ENCODE measurements at places on chromosomes 6 and 20.

GRCh38 chr6:45884336-45884735 is 131.3 kb downstream of the CLIC5 start:
- peaks cover 5% of the 10 kb centered on the region for H3K27me3 ChIP-seq
- DNase-seq: no peak
- H3K36me3 ChIP-seq: no peaks in the 10 kb centered on the region
- H3K4me1 ChIP-seq: no peaks in the 10 kb centered on the region
- H3K4me3 ChIP-seq: no peak overlapping the region

GRCh38 chr6:140463312-140463710 is 1088.9 kb upstream of the CITED2 start:
- H3K4me1 ChIP-seq: no peaks in the 10 kb centered on the region
- H3K27ac ChIP-seq: no peak overlapping the region
- no peak overlapping the region for H3K4me3 ChIP-seq
- H3K27me3 ChIP-seq: peaks cover 8% of the 10 kb centered on the region

DNA sequence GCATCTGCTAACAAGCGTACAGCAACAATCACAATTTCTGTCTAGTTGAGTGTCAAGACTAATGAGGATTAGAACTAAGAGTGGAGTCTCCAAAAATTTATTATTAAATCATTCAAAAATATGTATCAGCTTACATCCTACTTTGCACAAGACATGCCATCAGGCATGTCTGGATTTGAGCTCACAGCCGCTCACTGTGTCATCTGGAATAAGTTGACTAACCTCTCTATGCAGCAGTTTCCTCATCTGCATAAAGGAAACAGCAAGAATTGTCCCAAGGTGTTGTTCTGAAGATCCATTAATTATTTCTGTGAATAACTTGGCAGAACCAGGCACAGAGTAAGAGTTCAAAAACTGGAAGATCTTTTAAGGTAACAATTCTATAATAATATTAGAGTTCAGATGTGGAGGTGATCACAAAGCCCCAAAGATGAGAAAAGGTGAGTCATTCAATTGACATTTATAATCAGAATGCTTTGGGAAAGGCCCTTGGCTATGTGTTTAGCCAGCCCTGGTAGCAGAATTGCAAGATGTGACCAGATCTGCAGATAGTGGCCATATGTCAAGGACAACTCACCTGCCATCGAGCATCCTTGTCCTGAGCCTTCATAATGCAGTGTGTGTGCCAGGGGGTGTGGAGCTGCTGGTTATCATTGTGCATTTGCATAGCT is 264.0 kb downstream of the FOXA2 start:
- H3K36me3 ChIP-seq: no peaks in the 10 kb centered on the region
- no peak overlapping the region for H3K27ac ChIP-seq
- no peak overlapping the region for H3K4me3 ChIP-seq
- DNase-seq: no peak

GRCh38 chr20:58551631-58552030 is 36.4 kb upstream of the APCDD1L start:
- H3K27ac ChIP-seq: no peak overlapping the region
- H3K27me3 ChIP-seq: peaks cover 25% of the 10 kb centered on the region
- no peaks in the 10 kb centered on the region for H3K4me1 ChIP-seq
- no peak overlapping the region for H3K4me3 ChIP-seq
- H3K36me3 ChIP-seq: no peaks in the 10 kb centered on the region

DNA sequence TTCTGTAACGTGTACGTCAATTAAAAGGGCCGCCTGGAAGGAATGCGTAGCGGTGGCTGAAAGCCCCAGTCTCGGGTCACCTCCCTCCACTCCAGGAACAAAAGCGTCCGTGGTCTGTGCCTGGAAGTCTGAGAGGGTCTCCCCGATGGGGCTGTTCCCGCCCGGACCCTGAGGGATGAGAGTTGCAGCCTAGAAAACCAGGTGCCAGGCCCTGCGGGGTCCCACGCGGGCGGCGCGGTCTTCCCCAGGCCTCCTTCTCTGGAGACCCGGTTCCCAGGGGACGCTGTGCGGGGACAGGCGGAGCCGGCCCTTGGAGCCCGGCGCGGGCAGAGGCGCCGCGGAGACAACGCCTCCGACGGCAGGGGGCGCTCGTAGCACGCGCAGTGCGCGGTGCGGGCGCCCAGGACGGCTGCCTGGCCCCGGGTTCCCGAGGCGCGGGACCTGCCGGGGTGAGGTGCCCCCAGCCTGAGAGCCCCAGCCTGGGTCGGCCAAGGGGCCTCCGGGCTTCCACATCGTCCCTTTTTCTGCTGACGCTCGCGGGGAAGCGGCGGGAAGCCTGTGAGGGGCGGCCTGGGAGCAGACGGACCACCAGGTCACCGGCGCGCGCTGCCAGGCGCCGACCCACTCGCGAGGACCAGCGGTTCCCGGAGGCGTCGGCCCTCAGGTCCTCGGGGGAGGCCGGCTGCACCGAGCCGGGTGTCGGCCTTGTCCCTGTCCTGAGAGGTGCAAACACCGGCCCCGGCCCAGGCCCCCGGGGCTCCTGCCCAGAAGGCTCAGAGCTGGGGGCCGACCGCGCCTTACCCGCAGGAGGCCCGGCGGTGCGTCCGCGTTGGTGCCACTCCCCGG is 5.3 kb upstream of the FOXC1 start:
- peaks cover 20% of the 10 kb centered on the region for H3K4me1 ChIP-seq
- H3K4me3 ChIP-seq: no peak overlapping the region
- H3K36me3 ChIP-seq: no peaks in the 10 kb centered on the region

GRCh38 chr20:20440481-20440880 is 72.6 kb downstream of the INSM1 start:
- peaks cover 6% of the 10 kb centered on the region for H3K4me1 ChIP-seq
- H3K27ac ChIP-seq: no peak overlapping the region
- no peaks in the 10 kb centered on the region for H3K27me3 ChIP-seq
- no peak overlapping the region for H3K4me3 ChIP-seq

Measured in memory B cell (primary cell).